Substantia nigra (tissue), 51 donors: ENCODE measurements at places on chromosomes 2 and 18.

DNA sequence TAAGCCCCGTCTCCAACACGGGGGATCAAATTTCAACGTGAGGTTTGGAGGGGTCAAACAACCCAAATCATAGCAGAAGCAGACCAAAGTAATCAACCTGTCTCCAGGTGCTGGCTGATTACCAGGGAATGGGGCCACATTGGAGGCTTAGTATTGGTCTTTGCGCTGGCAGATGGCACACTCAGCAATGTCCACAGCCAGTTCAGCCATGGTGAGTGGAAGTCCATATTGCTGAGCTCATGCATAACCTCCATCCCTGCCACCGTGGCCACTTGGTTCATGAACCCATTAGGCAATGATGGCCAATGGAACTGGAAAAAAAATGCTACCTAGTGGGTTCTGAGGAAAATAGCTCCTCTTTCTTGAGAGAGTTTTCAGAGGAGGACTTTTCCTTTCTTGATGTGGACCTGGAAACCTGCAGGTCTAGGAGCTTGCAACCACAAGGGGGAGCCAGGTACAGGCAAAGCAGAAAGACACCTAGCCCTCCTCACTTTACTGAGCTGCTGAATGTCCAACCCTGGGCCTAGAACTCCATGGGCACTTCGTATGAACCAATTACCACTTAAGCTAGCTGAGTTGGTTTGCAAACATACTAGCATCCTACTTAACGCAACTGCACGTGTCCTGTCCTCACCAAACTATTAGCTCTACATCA, 128.0 kb upstream of the GYPC start:
- no peak for DNase-seq

GRCh38 chr18:14945984-14946383, 198.0 kb downstream of the ANKRD30B start:
- no peak for DNase-seq

DNA sequence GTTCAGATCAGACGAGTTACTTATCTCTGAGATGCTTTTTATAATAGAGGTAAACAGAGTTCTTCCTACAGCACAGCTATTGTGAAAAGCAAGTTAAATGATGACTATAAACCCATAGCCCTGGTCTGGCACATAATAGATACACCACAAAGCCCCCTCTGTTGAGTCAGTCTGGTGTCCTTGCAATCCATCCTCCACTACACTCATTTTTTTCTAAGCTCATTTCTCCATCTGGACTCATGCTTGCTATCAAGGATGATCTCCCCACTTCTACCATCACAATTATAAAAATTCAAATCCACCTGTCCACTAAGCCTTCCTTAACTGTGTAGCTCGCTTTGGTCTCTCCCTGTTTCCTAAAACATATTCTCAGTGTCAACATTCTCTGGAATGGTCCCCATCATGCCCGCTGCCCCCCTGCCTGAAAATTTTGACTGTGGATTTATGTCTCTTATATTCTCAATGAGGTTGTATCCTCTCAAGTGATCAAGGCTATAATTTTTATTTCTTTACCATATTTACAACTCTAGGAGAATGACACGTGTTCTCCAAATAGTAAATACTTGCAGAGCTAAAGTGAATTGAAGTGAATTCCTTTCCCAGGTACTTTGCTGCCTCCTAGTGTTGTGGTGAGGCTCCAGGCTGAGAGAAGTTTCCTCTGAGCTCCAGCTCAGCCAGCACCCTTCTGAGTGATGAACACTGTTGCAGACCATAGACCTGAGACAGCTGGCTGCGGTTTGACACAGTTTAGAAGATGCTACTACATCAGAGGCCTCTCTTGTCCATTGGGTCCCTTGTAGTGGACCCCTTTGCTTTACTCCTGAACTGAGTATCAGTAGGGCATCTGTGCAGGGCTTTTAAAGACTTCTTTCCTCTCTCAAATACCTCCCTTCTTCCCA, 108.7 kb downstream of the DPP10 start:
- DNase-seq = peak; percentile 8

DNA sequence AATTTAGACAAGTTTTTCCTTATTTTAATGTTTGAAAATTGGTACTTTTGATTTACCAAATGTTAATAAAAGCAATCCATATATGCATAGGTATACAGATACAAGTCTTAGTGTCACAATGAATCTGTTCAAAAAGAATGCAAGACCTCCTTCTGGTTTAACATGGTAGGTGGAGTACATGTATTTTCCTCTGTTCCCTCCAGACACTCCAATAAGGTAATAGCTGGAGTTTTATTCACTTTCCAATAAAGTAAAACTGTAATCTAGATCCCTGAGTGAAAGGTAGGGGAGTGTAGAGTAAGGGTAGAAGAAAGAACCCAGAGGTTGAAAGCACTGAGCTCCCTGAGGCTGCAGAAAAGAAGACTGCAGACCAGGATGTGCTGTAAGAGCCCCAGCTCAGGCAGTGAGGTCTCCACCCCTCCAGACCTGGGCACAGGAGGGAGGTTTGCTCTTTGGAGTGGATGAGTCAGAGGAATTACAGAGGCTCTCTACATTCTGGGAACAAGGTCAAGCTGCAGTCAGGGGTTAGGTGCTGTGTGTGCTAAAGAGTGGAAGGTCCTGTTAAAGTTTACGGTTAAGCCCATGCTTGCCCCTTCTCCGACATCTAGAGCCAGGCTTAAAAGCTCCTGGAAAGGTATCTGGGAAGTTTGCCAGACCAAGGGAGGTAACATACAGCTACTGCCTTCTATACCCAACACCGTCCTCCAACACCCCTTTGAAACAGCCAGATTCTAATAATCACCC, 27.6 kb upstream of the STAT1 start:
- DNase-seq = no peak

DNA sequence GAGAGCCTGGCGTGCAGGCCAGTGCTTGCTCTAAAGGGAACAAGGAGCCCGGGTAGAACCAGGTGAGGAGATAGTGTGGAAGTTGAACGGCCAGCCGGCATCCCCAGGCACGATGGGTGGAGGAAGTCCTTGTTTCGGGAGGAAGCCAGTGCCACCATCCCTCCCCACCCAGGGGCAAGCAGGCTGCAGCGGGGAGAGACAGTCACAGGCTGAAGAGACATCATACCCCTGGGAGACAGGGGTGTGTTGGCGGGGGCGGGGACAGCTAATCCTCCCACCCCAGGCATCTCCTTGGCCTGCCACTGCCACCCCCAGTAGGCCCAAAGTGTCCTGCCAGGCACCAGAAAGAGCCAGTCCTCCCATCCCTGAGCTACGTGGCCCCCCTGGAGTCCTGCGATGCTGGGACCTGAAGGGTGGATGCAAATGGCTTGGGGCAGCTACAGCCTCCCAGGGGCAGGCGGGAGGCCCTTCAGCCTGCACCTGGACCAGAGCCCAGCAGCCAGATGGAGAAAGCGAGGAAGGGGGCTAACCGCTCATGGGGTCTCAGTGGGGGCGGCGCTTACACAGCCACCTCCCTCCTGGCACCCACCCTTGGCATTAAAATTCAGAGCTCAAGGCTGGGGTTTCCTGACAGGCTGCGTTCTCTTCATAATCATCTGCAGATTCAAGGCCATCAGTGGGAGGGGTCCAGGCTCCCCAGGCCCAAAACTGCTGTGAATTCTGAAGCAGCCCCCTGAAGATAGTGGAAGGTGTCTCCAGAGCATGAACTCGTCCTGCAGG, 14.8 kb upstream of the GPR55 start:
- DNase-seq = no peak
